ENCODE measurements at places on chromosomes 6 and 20.

DNA sequence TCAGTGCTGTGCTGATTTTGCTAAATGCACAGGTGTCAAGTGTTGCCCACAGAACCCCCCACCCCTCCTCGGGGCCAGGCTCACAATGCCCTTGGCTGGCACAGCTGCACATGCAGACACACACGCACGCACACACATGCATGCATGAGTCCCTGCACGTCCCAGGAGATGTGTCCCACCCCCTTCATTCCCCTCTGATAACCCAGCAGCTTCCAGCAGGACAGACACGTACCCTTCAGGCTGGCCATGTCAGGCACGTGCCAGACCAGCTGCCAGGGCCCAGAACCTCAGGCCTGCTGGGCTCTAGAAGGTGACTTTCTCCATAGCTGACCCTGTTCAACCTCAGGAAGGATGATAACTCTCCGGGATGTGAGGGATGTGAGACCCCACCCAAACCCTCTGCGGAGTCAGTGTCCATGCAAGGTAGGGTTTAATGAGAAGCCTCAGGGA, 44.4 kb downstream of the MRPL14 start:
- DNase-seq = no peak

DNA sequence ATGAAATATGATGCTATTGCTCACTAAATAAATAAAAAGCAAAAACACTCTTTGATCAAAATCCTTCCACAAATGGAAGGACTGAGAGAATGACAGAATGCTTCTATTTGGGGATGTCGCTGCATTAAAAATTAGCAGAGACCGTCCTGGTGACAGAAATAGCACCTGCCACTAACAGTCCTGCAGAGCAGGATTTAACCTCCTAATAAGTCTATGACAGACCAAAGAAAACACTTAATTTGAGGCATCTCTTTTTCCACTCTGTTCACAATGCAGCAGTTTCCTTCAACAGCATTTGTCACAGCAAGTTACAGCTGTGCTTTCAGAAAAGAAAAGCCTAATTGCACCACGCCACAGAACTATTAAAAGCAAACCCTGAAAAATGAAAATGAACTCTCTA, 140.6 kb upstream of the BEND6 start:
- no peak for DNase-seq

GRCh38 chr6:158643836-158644230, 710 bp downstream of the DYNLT1 start:
- no peak for DNase-seq

DNA sequence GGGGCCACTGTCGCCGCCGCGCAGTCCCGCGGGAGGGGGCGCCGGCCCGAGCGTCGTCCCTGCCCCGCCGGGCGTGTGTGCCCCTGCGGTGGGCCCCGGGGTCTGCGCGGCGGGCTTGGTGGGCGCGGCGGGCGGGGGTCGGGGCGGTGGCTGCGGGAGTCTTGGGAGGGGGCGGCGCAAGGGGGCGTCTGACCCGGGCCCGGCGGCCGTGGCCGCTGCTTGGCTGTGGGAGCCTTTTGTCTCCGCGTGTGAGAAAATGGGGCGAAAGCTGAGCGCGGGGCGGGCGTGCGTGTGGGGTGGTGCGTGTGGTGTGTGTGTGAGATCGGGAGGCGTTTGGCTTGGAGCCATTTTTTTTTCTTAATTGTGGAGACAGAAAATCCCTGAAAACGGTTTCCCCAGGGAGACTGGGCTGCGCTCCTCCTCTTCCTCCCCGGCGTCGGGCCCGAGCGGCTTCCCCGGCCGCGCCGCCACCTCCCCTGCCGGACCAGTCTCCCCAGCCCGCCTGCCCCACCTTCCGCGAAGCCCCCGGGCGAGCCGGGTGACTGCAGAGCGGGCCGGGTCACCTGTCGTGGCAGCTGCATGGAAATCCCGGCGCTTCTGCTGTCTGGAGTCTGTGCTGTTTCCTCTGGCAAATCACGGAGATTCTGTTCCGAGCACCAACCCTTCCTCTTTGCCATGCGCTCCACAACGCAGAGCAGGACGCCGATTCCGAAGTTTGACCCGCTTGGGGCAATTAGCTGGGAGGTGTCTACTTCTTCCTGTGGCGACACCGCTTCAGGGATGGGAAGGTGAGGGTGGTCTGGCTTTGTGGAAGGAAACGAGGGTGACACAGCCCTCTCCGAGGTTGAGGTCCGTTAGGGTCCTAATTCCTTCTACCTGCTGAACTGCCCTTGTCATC, 64.4 kb downstream of the GTF2H5 start:
- DNase-seq = no peak

DNA sequence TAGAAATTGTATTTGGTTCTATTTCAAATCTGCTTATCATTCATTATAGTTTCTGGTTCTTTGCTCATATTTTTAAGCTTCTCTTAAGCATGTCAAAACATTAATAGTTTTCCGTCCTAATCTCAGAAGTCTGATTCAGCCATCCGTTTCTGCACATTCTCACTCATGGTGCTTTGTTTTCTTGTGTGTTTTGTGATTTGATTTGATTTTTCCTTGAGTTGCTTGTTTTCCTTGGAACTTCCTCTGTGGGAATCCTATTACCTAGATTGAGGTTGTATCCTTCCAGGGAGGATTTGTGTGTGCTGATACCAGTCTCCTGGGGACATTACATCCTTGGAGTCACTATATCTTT, 7.9 kb downstream of the SNX9 start:
- no peak for DNase-seq

DNA sequence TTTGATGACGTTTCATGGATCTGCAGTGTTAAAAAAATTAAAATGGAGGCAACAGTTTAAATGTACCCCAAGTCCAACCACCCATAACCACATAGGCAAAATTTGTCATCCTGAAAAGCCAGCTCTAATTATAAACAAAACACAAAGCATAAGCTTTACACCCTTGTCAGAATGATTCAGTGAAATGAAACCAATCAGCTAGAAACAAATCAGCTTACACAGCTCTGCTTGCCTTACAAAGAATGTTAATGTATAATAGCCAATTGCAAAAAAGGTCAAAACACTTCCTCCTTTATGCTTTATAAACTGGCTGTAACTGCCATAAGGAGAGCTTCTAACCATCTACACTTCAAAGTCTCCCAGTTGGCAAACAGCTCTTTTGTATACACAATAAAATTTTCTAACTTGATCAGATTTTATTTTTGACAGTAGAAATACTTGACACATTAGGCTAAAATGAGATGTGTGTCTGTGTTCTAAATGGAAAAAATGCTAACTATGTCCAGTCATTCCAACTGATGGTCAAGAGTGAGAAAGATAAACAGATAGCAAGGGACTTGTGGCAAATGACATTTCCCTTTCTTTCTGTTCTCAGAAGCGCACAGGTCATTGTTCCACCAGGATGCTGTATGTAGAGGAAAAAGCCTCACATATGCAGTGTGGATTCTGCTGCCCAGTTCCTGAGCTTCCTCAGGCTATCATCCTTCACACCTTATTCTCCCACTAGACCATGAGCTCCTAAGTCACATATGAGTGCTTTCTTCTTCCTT, 344.3 kb upstream of the ID4 start:
- DNase-seq = no peak

DNA sequence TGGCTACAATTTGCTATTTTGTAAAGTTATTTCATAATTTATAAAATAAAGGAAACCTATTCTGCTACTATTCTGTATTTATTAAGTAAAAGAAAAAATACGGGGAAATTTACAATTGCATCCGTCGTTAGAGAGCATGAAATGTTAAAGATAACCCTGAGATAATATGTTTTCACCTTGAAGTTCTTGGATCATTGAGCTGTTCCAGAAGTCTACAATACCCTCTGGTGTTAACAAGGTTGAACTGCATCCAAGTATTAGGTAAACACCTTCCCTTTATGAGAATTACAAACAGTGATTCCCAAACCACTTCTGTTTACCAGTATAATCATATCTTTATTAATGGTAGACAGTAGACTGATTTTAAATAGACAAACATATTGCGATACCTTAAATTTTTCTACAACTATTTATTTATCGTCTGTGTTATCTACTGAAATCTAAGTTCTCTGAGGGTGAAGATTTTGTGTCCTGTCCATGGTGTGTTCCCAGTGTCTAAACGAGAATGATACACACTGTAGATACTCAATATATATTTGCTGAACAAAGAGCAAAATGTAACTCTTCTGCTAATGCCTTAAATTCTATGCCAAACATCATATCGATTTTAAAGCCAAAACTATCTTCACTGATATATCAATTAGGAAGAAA, 28.2 kb downstream of the TBC1D32 start:
- no peak for DNase-seq

DNA sequence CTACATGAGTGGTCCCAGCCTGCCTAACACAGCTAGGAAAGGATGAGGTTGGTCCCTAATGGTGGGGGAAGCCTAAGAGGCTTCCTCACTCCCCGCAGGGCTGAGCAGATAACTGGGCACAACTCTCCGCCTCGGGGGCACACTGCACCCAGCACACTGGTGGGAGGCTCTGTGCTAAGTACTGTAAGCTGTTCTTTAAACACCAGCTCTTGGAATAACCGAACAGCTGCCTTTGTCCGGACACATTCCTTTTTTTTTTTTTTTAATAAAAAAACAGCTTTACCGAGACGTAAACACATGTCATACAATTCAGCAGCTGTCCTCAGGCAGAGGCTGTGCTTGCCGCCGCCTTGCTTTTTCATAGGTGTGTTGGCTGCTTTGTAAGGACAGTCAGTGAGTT, 6.9 kb downstream of the PSMG4 start:
- DNase-seq = no peak

GRCh38 chr6:4350567-4351519, 215.5 kb upstream of the ECI2 start:
- DNase-seq = no peak
